ENCODE measurements at places on chromosomes 6 and 20. TPM values are rescaled to one million over a fixed set of nuclear protein-coding genes. Genes with fewer than 3 reads are reported as not detected.

GRCh38 chr6:121460170-121460569, 24.7 kb downstream of the GJA1 start:
- no peaks in the 10 kb centered on the region for H3K36me3 ChIP-seq
- DNase-seq, result no peak
- no peaks in the 10 kb centered on the region for H3K27me3 ChIP-seq
- H3K4me3 ChIP-seq, result no peak overlapping the region

DNA sequence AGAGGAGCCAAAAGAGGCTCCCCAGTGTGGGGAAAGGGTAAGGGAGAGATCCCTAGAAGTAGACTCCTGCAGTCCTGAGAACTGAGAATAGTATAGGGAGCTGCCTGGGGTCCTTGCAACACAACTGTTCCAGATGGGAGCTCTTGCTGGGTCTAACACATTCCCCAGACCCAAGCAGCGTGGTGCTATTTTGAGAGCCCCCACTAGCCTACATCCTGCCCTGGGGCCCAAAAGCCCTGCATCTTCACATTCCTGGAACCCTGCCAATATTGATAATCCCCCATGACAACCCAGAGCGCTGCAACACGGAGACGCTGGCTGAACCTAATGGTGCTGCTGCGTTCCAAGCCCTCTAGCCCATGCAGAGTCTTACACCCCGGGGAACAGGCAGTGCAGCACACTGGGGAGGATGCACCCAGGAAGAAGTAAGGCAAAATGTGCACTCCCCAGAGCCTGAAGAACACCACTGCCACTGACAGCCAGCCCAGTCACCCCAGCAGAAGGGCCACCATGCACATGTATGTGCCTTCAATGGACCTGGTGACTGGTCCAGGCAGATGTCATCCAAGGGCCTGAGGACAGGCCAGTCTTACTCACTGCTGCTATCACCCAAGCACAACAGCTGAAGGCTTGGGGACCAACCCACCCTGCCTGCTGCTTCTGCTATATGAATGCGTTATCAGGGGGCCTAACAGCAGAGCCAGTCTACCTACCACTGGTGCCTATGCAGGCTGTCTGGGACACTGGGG, 7.0 kb upstream of the RNF217 start:
- no peak for DNase-seq
- no peaks in the 10 kb centered on the region for H3K36me3 ChIP-seq
- H3K27ac ChIP-seq, result no peak overlapping the region
- H3K4me1 ChIP-seq, result no peaks in the 10 kb centered on the region
- H3K27me3 ChIP-seq, result no peaks in the 10 kb centered on the region

- H3K4me1 ChIP-seq, result no peaks in the 10 kb centered on the region
- peaks cover 6% of the 10 kb centered on the region for H3K36me3 ChIP-seq
- no peak for DNase-seq
- H3K27me3 ChIP-seq, result no peaks in the 10 kb centered on the region
Measured at GRCh38 chr20:22303523-22303922, 280.8 kb downstream of the FOXA2 start.

- DNase-seq, result no peak
- H3K27me3 ChIP-seq, result no peaks in the 10 kb centered on the region
- H3K4me1 ChIP-seq, result no peaks in the 10 kb centered on the region
- H3K36me3 ChIP-seq, result no peaks in the 10 kb centered on the region
Measured at GRCh38 chr20:44309763-44310663, 989 bp downstream of the FITM2 start.

GRCh38 chr6:159094444-159095252, 49.9 kb upstream of the TAGAP start:
- H3K36me3 ChIP-seq, result no peaks in the 10 kb centered on the region
- H3K27me3 ChIP-seq, result no peaks in the 10 kb centered on the region
- no peak for DNase-seq
- no peaks in the 10 kb centered on the region for H3K4me1 ChIP-seq

DNA sequence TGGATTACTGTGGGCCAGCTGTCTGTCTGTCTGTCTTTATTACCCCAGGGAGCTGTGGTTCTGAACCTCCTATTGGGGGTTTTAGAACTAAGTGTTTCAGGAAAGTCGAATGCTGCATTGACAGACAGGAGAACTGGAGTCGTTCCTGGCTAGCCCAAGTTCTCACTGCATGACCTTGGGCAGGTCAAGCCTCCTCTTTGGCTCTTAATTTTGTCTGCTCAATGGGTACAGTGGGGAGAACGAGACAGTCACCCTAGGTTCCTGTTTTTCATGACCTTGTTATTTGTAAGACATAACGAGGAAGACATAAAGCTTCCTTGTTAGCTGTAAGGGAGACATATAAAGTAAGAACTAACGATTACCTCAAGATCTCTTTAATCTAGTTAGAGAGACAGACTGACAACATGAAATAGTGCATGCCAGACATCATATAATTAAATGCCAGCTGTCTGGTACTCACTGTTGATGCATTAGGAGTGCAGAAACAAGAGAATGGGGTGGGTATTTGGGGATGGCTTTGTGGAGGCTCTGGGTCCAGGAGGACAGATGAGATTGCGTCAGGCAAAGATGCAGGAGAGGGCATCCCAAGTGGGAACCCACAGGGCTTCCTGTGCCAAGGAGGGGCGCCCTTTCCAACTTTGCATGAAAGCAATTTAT, 3.7 kb upstream of the CCDC167 start:
- no peak overlapping the region for H3K4me3 ChIP-seq
- H3K27me3 ChIP-seq, result no peaks in the 10 kb centered on the region
- H3K4me1 ChIP-seq, result peaks cover 5% of the 10 kb centered on the region
- no peaks in the 10 kb centered on the region for H3K36me3 ChIP-seq

DNA sequence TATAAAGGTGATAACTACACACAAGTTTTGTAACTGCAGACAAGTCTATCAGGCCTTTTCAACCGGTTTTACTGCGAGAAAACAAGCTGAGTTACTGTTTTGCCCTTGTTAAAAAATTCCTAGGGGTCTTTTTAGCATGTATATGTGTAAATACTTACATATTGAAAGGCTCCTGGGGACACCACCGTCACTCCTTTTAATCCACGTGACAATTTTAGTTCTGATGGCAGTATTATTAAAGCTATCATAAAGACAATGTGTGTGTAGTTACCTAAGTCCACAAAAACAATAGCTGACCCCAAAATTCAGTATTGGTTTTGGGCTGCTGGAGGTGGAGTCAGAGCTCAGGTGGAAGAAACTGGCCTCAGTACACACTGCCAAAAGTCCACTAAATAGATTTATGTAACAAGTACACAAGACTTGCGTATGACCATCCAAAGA, 41.3 kb upstream of the HFE start:
- no peaks in the 10 kb centered on the region for H3K36me3 ChIP-seq
- DNase-seq, result no peak
- H3K27ac ChIP-seq, result no peak overlapping the region
- no peaks in the 10 kb centered on the region for H3K4me1 ChIP-seq
- no peaks in the 10 kb centered on the region for H3K27me3 ChIP-seq

DNA sequence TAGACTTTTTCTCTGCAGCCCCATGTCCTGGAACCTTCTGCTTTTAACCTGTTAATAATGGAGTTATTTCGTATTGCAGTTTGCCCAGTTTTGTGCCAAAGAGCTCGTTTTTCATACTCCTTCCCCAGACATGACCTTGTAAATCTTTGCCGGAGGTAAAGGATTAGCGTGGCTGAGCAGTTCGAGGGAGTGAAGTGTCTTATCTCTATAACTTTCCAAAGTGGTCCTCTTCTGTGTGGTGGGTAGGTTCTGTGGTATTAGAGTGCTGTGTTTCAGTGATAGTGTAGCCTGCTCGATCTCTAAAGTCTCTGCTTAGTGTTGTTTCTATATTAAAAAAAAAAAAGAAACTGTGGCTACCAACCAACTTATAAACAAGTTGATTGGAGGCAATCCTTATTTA, 67.5 kb downstream of the FARS2 start:
- H3K36me3 ChIP-seq, result peaks cover 21% of the 10 kb centered on the region
- no peak for DNase-seq
- no peak overlapping the region for H3K4me3 ChIP-seq
- no peak overlapping the region for H3K27ac ChIP-seq
- no peaks in the 10 kb centered on the region for H3K27me3 ChIP-seq
- H3K4me1 ChIP-seq, result no peaks in the 10 kb centered on the region

DNA sequence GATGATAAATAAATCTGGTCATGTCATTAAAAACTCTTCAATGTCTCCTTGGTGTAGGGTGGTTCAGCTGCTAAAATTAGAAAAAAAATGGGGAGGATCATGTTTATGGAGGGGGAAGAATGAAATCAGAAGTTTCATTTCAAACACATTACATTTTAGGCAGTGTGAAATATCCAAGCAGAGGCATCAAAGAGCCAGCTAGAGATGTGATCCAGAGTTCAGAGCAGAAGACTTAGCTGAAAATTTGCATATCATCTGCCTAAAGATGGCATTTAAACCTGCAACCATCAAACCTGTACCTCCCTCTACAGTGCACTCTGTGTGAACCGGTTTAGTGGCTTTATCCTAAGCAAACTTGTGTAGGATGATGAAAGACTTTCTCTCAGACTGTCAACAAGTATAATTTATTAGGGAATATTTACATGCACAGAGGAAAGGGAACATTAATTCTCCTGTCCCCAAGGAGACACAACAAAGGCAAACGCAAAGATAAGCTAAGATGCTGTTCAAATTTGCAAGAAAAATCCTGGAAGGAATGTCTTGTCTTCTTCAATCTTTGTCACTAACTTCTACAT, 84.8 kb upstream of the PLEKHG1 start:
- no peaks in the 10 kb centered on the region for H3K27me3 ChIP-seq
- H3K4me3 ChIP-seq, result no peak overlapping the region
- H3K27ac ChIP-seq, result no peak overlapping the region
- no peak for DNase-seq
- no peaks in the 10 kb centered on the region for H3K36me3 ChIP-seq
- no peaks in the 10 kb centered on the region for H3K4me1 ChIP-seq

DNA sequence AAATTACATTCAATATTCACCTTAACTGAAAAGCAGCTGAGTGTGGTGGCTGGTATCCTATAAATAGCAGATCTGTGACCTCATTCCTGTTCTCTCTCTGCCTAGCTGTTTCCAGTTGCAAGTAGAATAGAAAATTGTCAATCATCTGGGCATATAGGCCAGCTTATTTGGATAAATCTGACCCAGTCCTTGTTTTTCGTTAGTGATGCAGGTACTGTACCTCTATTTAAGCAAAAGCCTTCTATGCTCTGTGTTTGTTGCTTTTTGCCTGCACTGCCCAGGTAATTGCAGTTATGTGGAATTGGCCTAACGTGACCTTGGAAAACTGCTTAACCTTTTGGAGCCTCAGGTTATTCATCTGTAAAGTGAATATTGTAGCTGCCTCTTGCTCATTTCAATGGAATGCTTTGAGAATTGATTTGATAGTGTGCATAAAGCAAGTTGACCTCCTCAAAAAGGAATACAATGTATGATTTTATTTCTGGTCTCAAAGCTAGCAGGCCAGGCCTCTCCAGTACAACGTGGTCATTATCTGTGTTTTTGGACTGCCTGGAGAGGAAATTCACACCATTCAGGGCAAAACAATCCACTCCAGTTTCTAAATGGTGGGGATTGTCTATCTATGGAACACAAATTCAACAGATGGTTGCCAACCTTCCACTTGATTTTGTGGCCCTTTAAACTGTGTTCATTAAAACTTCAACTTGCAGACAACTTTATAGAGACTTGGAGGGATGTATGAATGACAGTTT, 508.7 kb upstream of the CITED2 start:
- DNase-seq, result no peak
- H3K27ac ChIP-seq, result no peak overlapping the region
- peaks cover 8% of the 10 kb centered on the region for H3K4me1 ChIP-seq
- peaks cover 8% of the 10 kb centered on the region for H3K36me3 ChIP-seq

- no peak overlapping the region for H3K4me3 ChIP-seq
- no peaks in the 10 kb centered on the region for H3K4me1 ChIP-seq
- H3K27me3 ChIP-seq, result no peaks in the 10 kb centered on the region
Measured at GRCh38 chr6:56363796-56364430, 116.5 kb upstream of the COL21A1 start.

DNA sequence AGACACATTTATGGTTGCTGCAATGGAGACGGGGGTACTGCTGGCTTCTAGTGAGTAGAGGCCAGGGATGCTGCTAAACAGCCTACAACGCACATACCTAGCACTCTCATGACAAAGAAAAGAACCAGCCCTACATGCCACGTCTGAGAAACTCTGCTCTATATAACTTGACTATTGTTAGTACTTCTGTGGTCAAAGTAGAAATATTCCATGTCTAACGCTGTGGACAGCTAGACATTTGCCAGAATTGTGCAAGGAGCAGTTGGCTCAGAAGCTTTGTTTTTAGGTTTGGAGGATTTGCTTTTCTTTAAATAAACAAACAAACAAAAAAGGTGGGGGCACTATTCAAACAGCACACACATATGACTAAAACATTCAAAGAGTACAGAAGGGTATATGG, 20.5 kb downstream of the UBE2V1 start:
- no peaks in the 10 kb centered on the region for H3K27me3 ChIP-seq
- H3K36me3 ChIP-seq, result peaks cover 47% of the 10 kb centered on the region
- no peak for DNase-seq
- no peak overlapping the region for H3K27ac ChIP-seq
- no peaks in the 10 kb centered on the region for H3K4me1 ChIP-seq

DNA sequence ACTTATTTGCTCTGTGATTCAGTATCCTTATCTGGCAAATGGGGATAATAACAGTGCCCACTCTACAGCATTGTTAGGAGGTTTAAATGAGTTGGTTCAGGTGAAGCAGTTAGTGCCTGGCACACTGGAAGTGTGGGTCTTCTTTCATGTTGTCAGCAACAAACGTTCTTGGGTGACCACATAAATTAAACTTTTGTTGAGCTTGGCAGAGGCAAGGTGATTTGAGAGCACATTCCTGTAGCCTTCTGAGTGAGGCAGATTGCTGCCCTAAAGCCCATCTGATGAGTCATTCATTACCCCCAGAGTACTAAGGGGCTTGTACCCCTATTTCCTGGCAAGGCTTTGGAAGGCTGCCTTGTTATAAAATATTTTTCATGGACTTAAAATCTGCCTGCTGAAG, 25.8 kb downstream of the SEC23B start:
- H3K36me3 ChIP-seq, result peaks cover 88% of the 10 kb centered on the region
- no peaks in the 10 kb centered on the region for H3K4me1 ChIP-seq
- no peak for DNase-seq
- no peaks in the 10 kb centered on the region for H3K27me3 ChIP-seq

DNA sequence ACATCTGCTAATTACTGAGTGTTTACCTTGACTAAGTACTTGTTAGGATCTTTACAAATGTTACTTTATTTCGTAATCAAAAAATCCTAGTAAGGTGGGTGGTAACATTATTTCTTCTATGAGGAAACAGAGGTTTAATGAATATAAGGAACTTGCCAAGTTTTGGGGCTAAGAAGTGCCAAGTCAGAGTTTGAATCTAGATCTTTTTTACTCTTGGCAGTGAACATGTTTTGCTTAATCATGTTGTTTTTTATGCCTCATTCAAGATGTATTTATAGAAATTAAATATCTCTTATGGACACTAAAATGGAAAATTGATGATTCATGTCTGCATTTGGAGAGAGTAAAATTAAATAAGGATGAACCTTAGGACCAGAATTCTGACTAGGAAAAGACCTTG, 393.7 kb downstream of the UTRN start:
- peaks cover 49% of the 10 kb centered on the region for H3K36me3 ChIP-seq
- peaks cover 2% of the 10 kb centered on the region for H3K4me1 ChIP-seq
- DNase-seq, result no peak
- H3K27ac ChIP-seq, result no peak overlapping the region
- no peak overlapping the region for H3K4me3 ChIP-seq
- H3K27me3 ChIP-seq, result no peaks in the 10 kb centered on the region

The ARMH2 gene
- not detected for total RNA-seq

The PDYN gene
- total RNA-seq, result 0.59 TPM

The RAET1E gene
- total RNA-seq, result not detected

The TRIM31 gene
- total RNA-seq, result not detected

The ERVFRD-1 gene
- not detected for total RNA-seq

The RAB44 gene
- not detected for total RNA-seq
